ENCODE measurements at places on chromosomes 1 and 21.

GRCh38 chr1:177423090-177423489, 252.3 kb downstream of the BRINP2 start:
- no peak for DNase-seq

- no peak for DNase-seq
These were observed 95.0 kb downstream of the TLR5 start for GRCh38 chr1:223048026-223048425.

DNA sequence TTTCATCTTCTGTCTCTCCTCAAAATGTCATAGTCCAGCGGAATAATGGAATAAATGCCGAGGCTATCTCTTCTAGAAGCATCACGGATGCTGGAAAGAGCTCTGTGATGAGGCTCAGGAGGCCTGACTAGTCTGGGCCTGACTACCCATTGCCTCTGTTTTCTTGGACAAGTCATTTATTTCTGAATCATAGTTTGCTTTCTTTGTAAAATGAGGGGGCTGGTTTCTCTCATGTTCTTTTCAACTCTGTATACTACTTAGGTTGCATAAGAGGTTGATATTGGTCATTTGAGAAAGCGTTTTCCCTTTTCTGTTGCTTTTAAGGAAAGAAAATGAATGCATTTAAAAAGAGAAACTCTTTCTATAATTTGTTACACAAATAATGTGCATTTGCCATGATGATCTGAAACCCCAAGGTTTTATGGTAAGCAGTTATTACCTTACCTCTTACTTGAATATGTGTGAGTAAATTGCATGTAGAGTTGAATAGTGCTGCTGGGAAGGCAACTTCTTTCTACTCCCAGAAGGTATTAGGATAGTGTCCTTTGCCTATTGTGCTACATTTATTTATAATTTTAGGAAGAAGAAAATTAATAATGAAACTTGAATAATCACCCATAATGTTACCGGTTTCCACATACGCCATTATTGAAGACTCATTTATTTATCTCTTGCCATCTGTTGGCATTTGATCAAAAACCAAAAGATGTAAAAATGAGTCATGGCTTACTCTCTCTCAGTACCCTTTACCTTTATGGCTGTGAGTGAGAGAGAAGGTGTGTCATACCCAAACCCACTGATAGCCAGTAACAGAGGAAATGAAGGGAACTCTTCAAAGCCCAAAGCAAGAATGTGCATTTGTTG, 179.1 kb downstream of the FASLG start:
- DNase-seq: no peak

- DNase-seq: no peak
These were observed 22.1 kb upstream of the IFNAR2 start for GRCh38 chr21:33207449-33208149.

- DNase-seq: no peak
These were observed 61.9 kb downstream of the CLSTN1 start for GRCh38 chr1:9761855-9762254.

GRCh38 chr1:97489834-97490233, 431.0 kb downstream of the DPYD start:
- DNase-seq: no peak

DNA sequence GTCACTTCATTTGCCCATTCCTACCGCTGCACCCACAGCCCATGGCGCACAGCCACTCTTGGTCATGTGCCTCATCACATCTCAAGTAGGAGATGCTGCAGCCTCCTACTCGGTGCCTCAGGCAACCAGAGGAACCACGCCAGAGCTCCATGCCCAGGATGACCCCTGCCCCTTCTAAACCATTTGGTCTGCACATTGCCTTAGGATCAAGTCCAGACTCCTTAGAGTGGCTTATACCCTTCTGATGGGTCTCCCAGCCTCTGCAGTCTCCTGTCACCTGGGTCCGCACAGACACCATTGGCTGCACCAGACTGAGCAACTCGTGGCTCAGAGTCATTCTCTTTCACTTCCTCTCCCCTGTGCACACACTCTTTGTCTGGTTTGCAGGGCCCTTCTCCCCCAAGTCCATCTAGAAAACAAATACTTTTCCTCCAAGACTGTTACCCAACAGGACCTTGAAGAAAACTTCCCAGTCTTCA, 2.2 kb upstream of the ADORA3 start:
- no peak for DNase-seq

GRCh38 chr1:154755858-154756730, 114.0 kb downstream of the KCNN3 start:
- no peak for DNase-seq

- DNase-seq: no peak
These were observed 150.9 kb downstream of the GRIK3 start for GRCh38 chr1:36883315-36883949.

GRCh38 chr1:25820247-25821111, 725 bp downstream of the MTFR1L start:
- DNase-seq: peak; percentile 88

DNA sequence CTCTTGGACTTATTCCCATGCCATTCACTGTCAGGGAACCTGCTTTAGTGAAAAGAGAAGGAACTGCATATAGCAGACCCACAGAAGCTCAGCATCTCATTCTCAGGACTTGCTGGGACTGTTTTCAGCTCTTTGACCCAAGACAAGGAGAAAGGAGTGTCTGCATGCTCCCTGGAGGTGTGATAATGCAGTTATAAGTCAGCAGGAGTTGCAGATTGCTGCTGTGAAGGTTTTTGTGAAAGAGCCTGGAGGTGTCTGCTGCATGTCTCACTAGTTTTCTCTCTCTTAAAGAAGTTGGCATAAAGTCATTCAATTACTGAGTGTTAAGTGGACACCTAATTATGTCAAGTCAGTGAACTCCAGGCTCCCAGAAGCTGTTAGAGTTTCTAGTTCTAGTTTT, 343.4 kb downstream of the BRINP2 start:
- DNase-seq: peak; percentile 66

- no peak for DNase-seq
These were observed 86.1 kb downstream of the TENT5C start for GRCh38 chr1:117691942-117692341.

GRCh38 chr21:40331172-40331571, 463.9 kb downstream of the PCP4 start:
- DNase-seq: no peak

- no peak for DNase-seq
These were observed 22.0 kb downstream of the TSPAN2 start for GRCh38 chr1:115067161-115067859.

DNA sequence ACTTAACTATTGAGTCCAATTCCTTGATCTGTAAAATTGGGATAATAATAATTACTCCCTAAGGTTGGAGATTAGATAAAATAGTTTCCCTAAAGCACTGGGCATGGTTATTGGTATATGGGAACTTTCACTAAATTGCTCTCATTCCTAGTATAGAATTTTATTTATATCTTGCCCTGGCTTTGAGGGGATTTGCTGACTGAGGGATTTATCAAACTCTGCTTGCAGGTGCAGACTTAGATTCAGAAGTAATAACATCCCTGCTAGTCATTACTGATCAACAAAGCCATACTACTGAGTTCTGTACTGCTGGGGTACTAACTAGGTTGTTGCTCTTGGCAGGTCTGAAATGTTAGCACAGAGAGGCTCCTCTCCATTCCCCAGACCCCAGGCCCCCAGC, 41.9 kb downstream of the CASQ2 start:
- DNase-seq: no peak

DNA sequence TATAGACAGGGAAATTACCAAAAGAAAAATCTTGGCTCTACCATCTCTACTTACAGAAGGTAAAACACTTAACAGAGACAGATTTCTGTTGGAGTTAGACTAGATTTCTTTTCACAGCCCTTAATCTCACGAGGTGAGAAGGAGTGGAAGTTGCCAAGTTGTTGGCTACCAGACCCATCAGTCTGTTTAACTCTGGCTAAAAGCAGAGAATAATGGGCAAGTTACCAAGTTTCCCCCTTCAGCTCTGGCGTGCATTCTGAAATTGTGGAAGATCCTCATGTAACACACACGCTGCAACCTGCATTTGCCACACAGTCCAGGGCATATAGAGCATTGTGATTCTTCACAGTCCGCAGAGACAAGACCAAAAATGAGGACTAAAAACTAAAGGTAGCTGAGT, 49.3 kb downstream of the STX6 start:
- DNase-seq: no peak

DNA sequence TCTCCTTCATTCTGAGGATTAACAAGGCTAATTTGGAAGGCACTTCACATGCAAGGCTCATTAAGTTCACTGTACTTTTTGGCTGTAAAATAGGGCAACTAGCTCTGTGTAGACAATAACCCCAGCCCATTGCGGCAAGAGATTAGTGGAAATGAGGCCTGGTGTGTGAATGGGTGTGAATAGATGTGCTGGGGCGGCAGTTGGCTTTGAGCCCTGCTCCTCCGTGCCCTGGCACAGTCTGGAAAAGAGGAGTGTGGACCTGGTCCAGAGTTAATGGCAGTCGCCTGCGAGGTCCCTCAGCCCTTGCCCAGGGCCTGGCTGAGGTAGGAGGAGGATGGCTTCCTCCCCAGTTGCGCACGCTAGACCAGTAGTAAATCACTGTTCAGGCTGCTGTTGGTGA, 4.8 kb downstream of the KISS1 start:
- no peak for DNase-seq

- DNase-seq: peak; percentile 30
These were observed 25.9 kb downstream of the COL6A1 start for GRCh38 chr21:46007492-46007868.

GRCh38 chr1:88780485-88780884, 96.4 kb downstream of the PKN2 start:
- DNase-seq: no peak

- DNase-seq: no peak
These were observed 62.8 kb downstream of the NVL start for GRCh38 chr1:224266915-224267856.

DNA sequence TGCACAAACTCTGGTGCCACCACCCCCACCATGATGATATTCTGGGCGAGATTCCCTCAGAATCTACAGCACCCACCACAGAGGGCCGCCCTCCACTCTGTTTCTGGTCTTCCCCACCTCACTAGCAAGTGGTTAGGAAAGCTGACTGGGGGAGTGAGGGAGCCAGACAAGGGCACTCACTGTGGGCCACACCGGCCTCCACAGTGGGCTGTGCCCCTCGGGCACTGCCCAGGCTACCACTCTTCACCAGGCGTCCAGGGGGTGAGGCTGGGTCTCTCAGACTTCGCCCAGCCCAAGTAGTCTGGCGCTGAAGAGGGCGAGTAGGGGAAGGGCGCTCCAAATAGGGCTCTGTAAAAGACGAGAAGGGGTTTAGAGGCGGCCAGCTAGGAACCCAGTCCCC, 11.2 kb upstream of the GATAD2B start:
- DNase-seq: no peak

DNA sequence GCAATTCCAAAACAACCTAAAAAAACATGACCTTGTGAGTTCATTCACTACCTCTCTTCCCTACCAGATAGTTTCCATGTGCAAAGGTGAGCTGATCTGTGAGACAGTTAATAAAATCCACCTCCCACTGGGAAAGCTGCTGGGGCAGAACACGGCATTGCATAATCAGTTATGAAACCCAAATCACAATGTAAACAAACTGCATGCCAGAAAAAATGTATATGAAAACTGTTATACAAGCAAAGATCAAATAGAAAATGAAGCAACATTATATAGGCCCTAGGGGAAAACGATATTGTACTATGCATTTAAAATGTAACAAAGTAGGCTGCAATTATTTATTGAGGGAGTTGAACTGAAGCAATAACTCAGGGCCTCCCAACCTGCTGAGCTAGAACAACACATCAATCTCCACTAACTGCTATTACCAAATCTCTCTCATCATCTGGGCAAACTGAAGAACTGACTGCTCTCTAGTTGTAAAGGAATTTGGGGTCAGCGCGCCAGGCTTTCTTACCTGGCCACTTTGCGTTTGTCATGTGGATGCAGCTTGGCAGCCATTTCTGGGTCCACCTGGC, 31.0 kb downstream of the TRIT1 start:
- DNase-seq: no peak

DNA sequence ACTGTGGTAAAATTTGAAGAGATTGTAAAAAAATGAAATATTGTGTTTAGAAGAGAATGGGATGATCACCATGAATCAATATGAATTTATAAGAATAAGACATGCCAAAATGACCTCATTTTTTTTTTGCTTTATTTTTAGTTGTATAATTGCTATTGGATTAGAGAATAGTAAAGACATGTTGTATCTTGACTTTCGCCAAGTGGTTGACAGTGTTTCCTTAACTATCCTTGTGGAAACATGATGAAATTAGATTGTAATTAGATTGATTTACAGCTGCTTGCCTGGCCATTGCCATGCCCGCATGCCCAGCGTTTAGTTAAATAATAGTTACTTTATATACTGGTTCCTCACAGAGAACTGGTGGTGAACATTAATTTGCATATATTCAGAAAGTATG, 154.9 kb downstream of the MAGI3 start:
- DNase-seq: no peak

DNA sequence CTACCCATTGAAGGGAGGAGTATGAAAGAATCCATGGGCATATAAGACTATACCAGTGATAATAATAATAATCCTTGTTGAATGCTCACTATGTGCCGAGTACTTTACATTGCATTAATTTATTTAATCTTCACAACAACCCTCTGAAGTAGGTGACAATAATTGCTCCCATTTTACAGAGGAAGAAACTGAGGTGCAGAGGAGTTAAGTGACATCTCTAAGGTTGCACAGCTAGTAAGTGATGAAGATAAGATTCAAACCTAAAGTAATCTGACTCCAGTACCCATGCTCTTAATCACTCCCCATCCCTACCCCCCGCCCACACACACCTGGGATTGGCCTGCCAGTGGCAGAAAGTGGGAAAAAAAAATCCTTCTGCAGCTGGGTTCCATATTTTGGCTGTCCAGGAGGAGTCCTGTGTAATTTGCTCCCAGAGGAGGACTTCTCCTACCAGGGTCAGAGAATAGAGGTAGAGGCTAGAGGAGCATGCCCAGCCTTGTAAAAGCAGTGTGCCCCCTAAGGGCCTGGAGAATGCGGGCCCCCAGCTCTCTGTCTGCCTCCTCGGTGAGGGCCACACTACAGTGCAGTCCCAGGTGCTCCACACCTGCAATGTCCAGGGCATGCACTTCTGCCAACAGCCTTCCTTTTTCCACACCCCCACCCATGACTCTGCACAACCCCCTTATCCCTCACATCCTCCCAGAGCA, 57.8 kb downstream of the TMEM53 start:
- no peak for DNase-seq

- no peak for DNase-seq
These were observed 8.9 kb upstream of the ZNF326 start for GRCh38 chr1:89986020-89986419.

DNA sequence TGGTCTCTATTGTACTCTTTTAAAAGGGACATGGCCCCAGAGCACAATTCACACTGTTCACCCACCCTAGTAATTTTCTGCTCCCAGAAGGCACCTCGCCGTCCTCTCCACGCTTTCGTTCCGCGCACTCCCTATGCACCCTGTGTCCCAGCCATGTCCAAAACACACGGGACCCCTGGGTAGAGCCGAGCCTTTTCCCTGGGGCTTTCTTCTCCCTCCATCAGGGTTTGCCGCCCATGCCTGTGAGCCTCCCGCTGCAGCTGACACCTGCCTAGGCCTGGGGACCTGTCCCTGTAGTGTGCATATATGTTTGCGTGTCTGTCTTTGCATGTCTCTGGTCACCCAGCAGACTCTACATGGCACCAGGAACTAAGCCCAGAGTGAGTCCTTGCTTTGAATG, 302.7 kb downstream of the PCP4 start:
- DNase-seq: no peak
